ENCODE measurements at places on chromosomes 6 and 20.

DNA sequence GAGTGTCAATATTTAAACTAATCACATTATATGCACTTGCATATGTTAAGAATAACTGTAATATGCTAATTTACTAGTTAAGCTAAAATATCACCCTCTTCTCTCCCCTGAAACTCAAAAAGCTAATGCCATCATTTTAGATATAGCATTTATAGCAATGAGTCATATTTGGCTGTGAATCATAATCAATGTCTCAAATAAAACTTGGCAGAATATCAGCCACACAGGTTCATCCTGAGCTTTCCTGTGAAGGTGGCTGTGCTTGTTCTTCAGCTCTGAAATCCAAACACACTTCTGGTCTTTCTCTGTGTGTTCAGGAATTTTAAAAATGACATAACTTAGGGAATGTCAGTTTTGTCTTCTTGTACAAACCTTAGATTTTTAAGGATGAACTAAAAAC is 12.8 kb upstream of the PNRC1 start:
- DNase-seq = no peak

- no peak for DNase-seq
Measured at GRCh38 chr6:168709390-168709789, 268.4 kb downstream of the SMOC2 start.

DNA sequence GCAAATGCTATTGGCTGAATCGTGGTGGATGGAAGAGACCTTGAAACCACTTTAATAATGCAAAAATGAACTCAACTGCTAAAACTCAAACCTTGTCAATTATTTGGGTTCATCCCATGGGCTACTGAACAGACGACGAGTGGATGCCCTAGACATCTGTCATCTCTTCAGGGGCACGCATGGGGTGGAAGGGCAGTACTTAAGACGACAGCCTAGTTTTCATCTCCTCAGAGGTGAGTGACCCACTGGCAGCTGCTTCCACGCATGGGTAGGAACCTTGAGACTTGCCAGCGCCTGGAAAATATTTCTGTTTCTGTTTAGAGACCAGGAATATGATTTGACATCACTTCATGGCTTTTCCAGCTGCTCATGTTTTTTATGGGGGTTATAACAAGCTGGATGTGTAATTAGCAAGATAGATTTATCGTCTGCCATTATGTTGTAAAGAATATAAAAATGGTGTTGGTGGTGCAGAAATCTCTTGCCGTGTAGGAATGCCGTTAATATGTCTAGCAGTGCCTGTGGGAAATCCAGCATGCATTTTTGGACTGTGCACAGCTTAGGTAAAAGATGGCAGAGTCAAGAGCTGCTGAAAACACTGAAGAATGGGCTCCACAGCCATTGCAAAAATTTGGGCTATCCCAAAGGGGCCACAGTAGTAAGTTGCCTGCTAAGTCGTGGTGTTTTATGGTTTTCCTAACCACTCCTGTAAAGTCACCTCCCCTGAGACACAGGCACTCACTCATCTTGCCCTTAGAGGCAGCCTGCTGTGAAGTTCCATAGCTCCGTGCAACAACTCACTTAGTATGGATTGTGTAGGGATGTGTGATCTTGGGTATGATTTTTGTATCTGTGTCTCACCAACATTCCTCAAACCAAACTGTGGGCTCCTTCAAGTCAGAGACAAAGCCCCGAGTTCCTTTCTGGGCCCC is 203.3 kb downstream of the EYA2 start:
- DNase-seq = no peak

GRCh38 chr20:3452690-3453089 is 18.1 kb upstream of the ATRN start:
- no peak for DNase-seq

DNA sequence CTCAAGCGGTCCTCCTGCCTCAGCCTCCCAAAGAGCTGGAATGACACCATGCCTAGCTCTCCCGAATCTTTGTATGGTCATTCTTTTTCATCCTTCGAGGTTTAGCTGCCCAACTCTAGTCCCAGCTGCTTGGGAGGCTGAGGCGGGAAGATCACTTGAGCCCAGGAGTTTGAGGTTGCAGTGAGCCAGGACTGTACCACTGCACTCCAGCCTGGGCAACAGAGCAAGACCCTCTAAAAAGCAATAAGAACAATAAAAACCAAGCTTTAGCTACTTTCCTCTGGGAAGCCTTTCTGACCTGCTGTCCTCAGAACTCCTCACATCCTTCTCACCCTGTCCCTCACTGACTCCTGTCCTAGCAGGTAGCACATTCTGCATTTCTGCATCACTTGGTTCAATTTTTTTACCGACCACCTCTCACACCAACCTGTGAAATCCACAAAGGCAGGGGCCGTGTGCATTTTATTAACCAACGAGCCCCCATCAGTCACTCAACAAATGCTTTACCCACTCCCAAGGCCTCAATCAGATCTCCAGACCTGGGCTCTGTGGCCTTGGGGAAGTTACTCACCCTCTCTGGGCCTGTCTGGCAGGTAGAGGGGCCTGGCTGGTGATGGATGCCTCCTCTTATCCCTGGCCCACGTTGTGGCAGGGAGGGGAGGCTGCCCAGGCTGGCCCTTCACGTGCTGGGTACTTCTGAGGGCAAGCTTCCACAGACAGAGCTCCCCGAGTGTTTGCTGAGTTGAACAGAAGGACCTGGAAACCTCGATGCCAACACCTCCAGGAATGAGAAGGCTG is 14.7 kb upstream of the SRC start:
- DNase-seq = no peak

GRCh38 chr6:156731396-156731795 is 45.8 kb upstream of the ARID1B start:
- no peak for DNase-seq

- no peak for DNase-seq
Measured at GRCh38 chr6:131685266-131685780, 15.9 kb downstream of the OR2A4 start.

DNA sequence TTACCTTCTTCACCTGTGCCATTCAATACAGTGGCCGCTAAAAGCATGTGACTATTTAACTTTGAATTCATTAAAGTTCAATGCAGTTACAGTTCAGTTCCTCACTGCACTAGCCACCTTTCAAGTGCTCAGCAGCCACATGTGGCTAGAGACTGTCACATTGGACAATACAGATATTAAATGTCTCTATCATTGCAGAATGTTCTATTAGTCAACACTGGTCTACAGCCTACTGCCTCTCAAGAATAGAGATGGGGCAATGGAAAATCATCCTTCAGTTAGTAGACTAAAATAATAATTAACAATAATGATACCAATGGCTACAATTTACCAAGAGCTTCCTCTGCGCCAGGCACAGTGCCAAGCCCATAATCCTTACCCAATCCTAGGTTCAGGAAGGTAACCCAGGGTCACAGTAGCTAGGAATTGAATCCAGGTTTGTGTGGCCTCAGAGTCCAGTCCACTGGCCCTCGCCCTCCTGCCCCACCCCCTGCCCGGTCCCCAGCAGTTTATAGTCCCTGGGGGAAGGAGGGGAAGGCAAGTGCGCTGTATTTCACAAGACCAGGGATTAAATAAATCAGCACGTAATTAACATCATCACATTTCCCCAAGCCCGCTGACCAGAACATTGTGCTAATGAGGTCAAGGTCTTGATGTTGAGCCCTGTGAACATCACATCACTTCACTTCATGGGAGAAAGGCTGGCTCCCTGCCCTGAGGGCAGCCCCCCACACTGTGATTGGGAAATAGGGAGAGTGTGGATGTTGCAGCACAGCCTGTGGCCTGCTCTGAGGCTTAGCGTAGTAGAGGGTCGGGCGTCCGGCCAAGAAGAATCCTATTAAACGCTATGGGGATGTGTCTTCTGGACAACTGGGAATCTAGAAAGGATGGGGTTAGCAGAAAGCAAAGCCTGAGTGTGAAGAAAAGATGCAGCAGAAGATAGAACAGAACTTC is 147.2 kb downstream of the VEGFA start:
- peak; percentile 76 for DNase-seq

GRCh38 chr20:56708991-56709390 is 79.9 kb downstream of the TFAP2C start:
- DNase-seq = no peak

GRCh38 chr6:87837444-87837843 is 135.4 kb upstream of the AKIRIN2 start:
- no peak for DNase-seq

- DNase-seq = no peak
Measured at GRCh38 chr6:169035385-169036240, 218.0 kb downstream of the THBS2 start.

- no peak for DNase-seq
Measured at GRCh38 chr20:61531553-61532345, 279.7 kb downstream of the CDH4 start.

DNA sequence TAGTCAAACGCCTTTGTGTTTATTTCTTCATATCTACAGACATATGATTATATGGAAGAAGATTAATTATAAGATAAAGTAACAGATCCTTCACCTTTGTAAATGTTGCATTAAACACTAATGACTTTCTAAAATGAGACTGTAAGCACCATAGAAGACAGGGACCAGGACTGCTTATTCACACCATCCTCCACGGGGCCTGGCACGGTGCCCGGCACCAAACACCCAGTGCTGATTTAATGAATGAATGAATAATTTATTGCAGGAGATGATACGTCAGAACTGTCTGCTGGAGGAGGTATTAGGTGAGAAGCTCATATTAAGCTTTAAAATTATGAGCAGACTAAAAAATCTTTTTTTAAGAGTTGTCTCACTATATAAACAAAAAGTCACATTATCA is 88.3 kb downstream of the SLX4IP start:
- DNase-seq = peak; percentile 81

- DNase-seq = no peak
Measured at GRCh38 chr6:6176127-6176526, 144.3 kb downstream of the F13A1 start.

GRCh38 chr6:31725502-31726350 is 2.6 kb downstream of the MPIG6B start:
- no peak for DNase-seq

- DNase-seq = no peak
Measured at GRCh38 chr6:134061440-134061839, 9.0 kb upstream of the SLC2A12 start.

GRCh38 chr6:25487012-25487411 is 165.0 kb upstream of the SCGN start:
- DNase-seq = no peak

GRCh38 chr6:99521633-99522151 is 6.5 kb upstream of the USP45 start:
- peak; percentile 79 for DNase-seq

GRCh38 chr6:170181338-170181690 is 109.6 kb downstream of the DLL1 start:
- DNase-seq = no peak

GRCh38 chr20:58877050-58877975 is 24.8 kb downstream of the GNAS start:
- no peak for DNase-seq

DNA sequence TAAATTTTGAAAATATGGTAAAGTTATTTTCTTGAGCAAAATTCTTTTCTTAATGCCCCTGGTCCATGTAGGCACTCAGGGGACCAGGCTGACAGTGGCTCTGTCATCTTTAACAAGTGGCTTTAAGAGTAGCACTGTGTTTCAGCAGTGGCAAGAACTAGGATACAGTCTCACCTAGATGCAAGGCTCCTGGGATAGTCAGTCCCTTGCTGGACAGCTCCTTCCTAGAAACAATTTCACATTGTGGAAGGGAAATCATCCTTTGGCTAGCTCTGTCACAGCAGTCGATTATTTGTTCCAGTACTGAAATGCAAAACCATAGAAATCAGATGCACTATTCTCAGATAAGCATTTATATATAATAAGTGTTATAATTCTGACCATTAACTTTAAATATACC is 175.4 kb upstream of the KCNQ5 start:
- DNase-seq = no peak

DNA sequence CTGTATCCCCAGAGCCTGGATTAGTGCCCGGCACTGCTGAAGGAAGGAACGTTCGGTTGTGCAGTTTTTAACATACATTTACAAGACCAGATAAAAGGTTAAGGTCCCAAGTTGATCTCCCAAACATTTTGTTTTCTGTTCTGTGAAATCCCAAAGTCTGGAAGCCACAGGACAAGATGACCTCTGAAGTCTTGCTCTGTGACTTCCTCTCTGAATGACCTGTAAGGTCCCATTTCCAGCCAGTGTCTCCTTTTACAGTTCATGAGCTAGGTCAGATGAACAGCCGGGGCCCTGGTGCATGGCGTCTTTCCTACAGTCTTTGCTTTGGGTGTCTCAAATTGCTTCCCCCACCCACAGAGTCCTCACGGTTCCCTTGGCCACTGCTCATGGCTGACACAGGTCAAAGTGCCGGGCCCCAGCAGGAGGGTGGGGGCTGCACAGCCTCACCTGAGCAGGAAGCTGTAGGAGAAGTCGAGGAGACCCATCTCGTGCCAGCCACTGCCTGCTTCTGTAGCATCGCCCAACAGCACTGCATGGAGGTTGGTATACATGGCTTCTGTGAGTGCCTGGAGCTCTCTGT is 24.0 kb downstream of the PTGIS start:
- peak; percentile 53 for DNase-seq

- no peak for DNase-seq
Measured at GRCh38 chr6:1686117-1687098, 76.7 kb downstream of the FOXC1 start.

- no peak for DNase-seq
Measured at GRCh38 chr20:36591281-36591680, 14.3 kb upstream of the RAB5IF start.

DNA sequence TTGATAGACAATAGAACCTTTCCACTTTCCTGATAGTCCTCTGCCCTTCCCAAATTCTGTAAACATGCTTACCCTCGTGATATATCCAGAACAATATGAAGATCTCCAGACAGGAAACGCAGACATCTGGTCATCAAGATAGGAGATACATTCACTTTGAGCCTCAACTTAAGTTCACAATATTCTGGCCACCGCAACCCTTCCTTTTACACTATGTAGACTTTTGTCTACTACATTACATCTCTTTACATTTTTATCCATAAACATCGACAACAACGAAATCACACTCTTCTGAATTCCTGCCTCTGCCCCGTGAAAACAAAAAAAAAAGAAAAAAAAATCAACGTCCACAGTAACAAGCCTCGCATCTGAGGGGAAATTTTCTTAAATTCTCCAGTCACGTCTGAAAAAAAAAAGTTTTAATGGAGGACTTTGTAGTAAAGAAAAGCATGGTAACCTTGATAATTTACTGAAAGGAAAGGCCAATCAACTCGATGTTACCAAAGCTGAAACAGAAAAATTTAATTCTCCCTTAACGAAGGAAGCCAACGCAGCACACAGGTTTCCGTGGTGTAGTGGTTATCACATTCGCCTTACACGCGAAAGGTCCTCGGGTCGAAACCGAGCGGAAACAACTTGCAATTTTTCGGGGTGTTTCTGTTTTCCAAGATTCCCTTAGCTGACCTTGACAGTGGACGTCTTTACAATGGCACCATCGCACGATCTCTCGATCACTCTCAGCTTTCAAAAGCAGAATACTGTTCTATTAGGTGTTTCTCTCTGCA is 21.8 kb downstream of the POM121L2 start:
- DNase-seq = no peak

Data from sigmoid colon (tissue), 7 donors.